ENCODE measurements at places on chromosomes 1 and 21.
A peak's percentile ranks its signal among the peaks of the same experiment; 100 is the strongest.

GRCh38 chr1:230950404-230950803 is 28.3 kb downstream of the TTC13 start:
- no peak for DNase-seq

DNA sequence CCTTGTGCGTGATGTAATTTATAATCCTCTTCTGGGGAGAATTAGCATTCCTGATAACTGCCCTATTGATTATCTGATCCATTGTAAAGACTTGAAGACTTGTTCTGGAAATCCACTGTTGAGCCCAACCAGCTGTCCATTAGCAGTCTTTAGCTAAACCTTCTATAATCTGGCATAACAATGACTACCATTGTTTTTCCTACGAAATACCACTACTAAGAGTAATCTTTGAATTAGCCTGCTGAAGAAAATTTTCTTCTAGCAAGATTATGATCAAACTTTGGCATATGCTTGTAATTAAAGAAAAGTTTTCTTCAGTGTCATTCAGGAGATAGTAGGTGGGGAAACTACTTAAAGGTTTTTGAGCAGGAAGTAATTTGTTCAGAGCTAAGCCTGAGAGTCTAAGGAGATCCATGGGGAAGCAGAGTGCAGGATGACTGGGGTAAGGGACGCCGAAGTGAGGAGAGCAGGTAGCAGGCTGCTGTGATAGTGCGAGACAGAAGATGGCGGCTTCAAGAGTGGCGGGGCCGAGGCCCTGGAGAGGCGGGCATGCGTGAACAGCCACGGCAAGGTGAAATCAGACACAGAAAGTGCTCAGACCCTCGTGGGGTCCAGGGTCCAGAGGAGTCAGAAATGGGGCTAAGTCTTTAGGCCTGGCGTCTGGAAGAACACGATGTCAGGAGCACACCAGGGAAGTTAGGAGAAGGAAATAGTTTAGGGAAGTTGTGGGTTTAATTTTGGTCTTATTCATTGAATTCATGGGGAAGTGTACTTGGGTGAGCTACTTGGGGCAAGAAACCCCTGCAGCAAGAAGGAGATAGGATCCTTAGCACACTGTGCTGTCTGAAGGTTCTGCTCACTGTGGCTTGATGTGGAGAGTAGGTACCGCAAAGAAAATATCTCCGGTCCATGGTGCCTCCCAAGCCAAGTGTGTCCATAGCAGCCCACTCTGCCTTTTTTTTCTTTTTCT is 112.6 kb upstream of the ADAR start:
- no peak for DNase-seq

- no peak for DNase-seq
Measured at GRCh38 chr1:225155555-225155954, 226.1 kb downstream of the DNAH14 start.

- peak; percentile 95 for DNase-seq
Measured at GRCh38 chr1:17844185-17844826, 89.2 kb downstream of the ACTL8 start.

- DNase-seq = no peak
Measured at GRCh38 chr1:14506471-14507255, 91.8 kb upstream of the KAZN start.

DNA sequence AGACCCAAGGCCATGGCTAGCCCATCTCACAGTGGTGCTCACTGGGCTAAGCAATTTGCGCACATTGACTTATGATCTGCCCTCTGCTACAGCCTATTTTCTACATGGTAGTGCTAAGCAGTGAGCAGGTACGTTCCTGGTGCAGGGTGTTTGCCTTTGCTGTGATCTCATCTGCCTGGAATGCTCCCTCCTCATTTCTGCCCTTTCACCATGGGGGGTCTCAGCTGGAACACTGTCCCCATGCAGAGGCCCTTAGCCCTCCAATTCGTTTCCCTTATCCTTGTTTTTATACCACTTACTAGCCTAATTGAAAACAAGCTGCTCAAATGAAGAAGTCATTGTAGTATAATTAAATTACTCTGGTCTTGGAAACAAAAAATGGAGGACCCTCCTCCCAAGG is 2.0 kb upstream of the B3GALT5 start:
- DNase-seq = no peak

GRCh38 chr1:67850611-67851075 is 17.4 kb upstream of the GNG12 start:
- no peak for DNase-seq

DNA sequence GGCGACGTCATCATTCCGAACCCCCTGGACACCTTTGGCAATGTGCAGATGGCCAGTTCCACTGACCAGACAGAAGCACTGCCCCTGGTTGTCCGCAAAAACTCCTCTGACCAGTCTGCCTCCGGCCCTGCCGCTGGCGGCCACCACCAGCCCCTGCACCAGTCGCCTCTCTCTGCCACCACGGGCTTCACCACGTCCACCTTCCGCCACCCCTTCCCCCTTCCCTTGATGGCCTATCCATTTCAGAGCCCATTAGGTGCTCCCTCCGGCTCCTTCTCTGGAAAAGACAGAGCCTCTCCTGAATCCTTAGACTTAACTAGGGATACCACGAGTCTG is 10.0 kb downstream of the PROX1 start:
- DNase-seq = no peak

GRCh38 chr1:111467865-111468716 is 5.7 kb upstream of the C1orf162 start:
- DNase-seq = no peak

- no peak for DNase-seq
Measured at GRCh38 chr1:75785320-75785982, 605 bp upstream of the RABGGTB start.

- no peak for DNase-seq
Measured at GRCh38 chr1:32703479-32704291, 1.1 kb upstream of the SYNC start.

DNA sequence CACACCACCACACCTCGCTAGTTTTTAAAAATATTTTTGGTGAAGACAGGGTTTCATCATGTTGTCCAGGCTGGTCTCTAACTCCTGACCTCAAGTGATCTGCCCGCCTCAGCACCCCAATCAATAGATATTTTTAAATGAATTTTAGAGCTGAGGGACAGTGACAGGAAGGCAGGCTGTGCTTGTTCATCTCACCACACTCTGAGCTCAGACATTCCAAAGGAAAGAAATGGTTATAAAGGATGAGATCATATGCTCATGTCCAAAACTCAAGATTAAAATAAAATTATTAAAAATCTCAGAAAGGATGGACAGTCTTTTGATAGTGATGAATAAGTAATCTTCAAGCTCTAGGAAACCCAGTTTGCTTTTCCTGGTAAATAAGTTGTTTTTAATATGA is 40.9 kb downstream of the L1TD1 start:
- DNase-seq = no peak

DNA sequence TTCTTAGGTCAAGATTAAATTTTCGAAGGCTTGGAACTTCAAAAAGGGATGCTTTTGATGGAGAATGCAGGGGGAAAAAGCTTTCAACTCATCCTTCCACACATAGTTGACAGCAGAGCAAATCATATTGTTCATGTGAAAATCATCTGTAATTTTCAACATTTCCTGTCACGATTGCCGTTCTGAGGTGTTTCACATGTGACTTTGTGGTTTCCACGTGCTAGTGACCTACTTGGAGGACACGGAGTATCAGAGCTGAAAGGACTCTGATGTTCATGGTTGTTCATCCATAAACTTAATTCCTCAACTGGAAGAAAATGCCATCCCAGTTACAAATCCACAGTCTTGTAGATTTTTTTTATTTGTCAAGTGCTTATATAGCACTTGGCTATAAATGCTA is 79.1 kb downstream of the ZP4 start:
- DNase-seq = no peak

Measured in NCI-H524 treated with DMSO at 0.1 percent for 48 hours (cell line).